NCI-H345 (cell line): ENCODE measurements at places on chromosomes 3 and 15.

- DNase-seq = no peak
Observed at GRCh38 chr3:168049367-168049974, 46.3 kb downstream of the GOLIM4 start.

- peak; percentile 7 for DNase-seq
Observed at GRCh38 chr3:112671930-112672715, 31.2 kb upstream of the CCDC80 start.

DNA sequence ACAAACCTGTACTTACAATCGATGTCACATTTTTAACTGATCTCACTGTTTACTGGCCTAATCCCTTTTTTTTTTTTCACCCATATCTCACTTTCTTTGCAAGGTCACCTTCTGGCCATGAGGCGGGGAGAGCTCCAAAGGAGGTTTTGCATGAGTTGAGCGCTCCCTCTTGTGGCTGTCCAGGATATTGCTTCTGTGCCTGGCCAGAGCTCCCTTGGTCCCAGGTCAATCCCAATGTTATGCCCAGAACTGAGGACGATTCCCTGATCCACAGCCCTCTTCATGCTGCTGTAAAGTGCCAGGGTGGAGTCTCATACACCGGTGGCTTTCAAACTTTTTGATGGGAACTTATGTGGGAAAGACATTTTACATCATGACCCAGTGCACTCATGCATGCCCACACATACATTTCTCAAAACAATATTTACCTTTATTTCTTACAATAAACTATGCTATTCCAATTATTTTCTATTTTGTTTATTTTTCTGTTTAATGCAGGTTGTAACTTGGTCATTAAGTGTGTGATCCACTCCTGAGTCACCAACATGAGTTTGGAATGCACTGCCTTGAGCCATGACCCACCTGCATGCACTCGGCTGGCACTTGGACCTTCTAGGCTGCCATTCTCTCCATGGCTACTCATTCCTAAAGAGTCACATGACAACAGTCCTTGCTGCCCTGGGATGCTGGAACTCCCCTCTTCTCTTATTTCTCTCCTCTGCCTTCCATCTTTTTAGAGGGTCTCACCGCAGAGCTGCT, 9.6 kb upstream of the SST start:
- peak; percentile 79 for DNase-seq

- no peak for DNase-seq
Observed at GRCh38 chr15:101262551-101262950, 10.7 kb upstream of the CHSY1 start.

GRCh38 chr15:64898406-64898805, 13.3 kb upstream of the ANKDD1A start:
- no peak for DNase-seq

- no peak for DNase-seq
Observed at GRCh38 chr3:64291345-64291744, 66.1 kb upstream of the PRICKLE2 start.

DNA sequence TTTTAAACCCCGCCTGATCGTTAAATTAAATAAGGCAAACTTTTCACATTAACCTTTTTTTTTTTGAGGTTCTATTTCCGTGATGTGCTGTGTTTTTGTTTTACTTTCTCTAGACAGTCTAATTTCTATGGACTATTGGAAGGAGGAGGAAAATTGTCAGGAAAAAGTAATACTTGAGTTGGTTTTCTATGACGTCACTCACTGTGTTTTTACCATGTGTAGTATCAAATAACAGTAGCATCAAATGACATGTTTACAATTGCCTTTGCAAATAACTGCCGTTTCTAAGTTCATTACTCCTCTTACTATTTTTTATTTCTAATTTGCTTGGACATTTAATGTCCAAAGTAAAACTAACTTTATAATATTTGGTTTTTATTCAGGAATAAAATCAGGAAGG, 32.3 kb downstream of the MYO1E start:
- DNase-seq = no peak

DNA sequence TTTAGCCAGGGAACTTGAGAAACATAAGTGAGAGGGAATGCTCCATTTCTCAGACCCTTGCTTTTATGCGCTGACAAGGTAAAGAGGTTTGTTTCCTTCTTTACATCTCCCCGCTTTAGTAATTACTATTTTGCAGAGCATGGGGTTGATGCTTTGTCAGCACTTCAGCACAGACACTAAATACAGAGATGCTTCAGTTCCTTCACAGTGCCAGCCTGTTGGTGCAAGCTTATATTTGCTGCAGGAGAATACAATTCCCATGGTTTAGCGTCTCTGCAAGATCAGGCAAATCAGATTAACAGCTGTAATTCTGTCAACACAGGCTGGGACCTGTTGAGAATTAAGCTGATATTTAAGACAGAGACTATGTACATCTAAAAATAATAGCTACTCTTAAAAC, 2.9 kb downstream of the FMN1 start:
- DNase-seq = no peak

- peak; percentile 46 for DNase-seq
Observed at GRCh38 chr3:17412950-17413530, 329.4 kb downstream of the TBC1D5 start.

DNA sequence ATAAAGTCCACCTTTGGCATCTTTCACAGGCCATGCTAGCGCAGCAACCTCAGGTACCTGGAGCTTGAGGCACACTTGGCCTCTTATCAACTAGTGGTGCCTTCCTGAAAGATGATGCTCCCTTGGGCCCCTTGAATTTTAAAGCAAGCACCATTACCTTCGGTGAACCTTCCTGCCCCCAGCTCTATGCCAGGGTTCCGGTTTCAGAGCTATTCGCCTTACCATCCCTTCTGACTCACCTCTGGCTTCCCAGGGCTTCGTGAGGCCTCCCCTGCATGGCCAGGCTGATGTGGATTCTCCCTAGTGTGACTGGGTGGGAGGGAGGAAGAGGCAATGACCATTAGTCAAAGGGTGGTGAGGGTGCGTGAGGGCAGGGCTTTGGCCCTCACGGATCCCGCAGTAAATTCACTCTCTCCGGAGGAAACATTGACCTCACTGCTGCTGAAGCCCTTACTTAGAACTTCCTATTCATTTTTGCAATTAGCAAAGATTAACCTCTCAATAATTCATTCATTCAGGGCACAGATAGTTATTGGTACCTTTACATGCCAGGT, 16.3 kb downstream of the BHLHE40 start:
- DNase-seq = no peak

DNA sequence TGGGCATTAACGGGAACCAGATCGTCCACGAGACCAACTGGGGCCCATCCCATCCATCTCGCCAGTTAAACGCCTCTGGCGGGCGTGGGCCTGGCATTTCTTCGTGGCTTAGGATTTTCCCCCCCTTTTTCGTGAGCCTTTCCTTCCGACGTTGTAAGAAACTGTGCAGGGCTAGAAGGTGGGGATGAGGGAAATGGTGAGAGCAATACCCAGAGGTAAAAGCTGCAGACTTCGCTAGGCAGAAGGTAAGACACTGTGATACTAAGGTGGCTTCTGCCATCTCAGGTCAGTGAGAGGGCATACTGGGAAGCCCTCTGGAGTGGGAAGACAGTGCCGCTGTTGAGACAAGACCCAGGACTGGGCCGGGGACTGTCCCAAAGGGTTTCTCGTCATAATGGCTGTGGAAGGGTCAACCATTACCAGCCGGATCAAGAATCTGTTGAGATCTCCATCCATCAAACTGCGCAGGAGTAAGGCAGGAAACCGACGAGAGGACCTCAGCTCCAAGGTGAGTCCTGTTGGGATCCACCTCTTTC, 666 bp downstream of the MAPKBP1 start:
- no peak for DNase-seq

- no peak for DNase-seq
Observed at GRCh38 chr3:144289057-144289456, 317.4 kb downstream of the DIPK2A start.

GRCh38 chr3:177679568-177680471, 482.5 kb upstream of the TBL1XR1 start:
- no peak for DNase-seq

DNA sequence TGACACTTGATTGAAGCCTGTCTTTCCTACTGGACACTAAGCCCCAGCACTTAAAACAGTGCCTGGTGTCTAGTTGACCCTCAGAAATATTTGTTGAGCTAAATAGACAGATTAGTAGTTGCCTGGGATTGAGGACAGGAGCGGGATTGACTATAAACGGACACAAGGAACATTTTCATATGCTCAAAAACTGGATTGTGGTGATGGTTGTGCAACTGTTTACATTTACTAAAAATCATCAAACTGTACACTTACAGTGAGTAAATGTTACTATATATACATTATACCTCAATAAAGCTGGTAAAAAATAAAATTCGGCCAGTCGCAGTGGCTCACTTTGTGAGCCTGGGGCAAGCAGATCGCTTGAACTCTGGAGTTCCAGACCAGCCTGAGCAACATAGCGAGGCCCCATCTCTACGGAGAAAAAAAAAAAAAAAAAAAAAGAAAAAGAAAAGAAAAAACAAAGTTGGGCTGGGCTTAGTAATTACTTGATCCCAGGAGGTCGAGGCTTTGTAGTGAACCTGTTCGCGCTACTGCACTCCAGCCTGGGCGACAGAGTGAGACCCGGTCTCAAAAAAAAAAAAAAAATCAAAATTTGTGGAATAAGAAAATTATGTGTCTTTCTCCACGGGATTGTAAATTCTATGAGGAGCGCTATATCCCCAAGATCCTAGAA, 632 bp upstream of the IDH3A start:
- DNase-seq = no peak

DNA sequence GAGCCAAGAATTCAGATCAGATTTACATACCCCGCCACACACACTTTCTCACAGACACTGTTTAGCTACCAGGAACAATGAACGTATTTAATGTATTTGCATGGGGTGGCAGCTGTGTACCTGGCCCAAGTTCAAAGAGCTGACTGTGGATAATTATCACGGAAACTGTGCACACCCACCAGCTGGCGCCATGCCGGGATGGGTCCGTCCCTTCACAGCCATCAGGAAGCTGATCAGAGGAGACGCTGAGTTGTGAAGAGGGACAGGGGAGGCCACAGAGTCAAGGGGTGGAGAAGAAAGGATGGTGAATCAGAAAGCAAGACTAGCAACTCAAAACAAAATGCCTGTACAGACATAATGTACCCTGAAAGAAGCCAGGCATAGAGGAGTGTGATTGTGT, 13.1 kb upstream of the PLA2G4D start:
- DNase-seq = peak; percentile 59

DNA sequence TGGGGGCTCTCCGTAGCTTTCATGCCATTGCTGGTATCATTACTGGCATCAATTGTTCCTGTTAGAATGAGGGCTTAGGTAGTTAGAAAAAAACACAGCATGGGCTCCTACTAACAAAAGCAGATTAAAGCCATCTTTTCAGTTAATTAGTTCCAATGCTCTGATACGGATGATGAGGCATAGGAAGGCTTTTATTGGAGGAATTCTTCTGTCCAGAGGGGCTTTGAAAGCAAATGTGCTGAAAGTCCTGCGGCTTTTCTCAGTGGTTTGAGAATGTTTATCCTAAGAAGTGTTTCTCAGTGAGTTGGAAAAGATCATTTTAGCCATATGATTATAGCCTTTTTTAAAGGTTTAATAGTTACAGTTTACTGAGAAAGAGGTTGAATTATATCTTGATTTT, 198.5 kb downstream of the THSD4 start:
- no peak for DNase-seq

GRCh38 chr15:66164788-66165187, 88.8 kb downstream of the MEGF11 start:
- DNase-seq = no peak

GRCh38 chr15:70036585-70037291, 61.0 kb downstream of the TLE3 start:
- DNase-seq = peak; percentile 69

DNA sequence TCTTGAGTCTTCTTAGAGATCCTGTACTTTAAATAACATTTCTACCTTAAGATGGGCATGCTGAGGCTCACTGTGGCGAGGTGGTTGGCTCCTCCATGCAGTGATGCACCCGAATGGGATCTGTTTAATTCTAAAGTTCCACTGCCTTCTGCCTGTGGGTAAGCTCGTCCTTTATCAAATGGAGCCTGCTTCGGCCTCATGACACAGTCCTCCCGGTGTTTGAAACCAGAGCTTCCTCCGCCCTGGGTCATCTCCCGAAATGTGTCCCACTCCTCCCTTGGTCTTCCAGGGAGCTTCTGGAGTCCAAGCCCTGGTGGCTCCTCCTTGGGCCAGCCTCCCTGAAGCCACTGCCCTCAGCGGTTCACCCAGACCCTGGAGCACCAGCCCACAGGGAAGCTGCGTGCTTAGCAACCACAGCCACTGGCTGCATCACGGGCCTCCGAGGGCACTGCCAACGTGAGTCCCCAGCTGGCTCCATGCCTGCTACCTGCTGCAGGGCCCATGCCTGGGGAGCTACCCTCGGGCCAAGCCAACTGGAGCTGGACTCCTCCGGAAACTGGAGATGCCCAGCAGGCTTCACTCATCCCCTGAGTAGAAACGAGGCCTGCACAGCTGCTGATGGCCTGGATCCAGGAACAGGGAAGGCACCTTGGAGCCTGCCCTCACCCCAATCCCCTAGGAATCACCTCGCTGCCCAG, 3.3 kb downstream of the RHCG start:
- DNase-seq = no peak

DNA sequence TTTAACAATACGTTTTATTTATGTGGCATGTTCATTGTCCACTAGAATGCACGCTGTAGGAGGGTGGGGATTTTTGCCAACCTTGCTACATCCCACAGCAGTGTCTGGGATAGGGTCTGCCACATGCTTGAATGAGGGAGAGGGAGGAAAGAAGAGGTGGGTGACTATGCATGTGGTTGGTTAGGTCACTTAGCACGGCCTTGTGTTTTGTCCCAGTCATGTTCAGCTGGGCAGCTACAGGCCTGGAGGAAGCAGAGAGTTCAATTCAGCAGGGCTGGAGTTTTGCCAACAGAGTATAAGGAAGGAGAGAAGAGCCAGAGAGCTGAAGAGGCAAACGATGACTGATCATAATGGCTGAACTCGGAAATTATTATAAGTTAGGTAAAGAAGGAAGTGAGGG, 268.4 kb upstream of the NSMCE3 start:
- DNase-seq = peak; percentile 6

DNA sequence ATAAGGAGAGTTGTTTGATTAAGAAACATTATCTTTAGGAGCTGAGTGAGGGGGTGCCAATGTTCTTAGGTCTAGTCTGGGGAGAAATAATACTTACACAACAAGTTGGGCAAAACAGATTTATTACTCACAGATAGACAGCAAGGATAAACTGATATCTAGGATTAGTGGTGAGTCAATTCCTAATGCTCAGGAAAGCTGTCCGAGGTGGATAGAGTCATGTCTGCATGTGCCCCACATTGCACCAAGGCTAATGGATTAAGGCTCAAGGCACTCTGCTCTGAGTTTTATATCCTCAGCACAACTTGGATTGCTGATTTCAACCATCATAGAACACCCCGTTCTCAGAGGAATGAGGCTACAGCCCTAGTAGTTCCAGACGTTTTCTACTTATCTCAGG, 1042.3 kb downstream of the OTOL1 start:
- DNase-seq = no peak

- DNase-seq = no peak
Observed at GRCh38 chr15:42719043-42719442, 17.9 kb downstream of the CDAN1 start.
